ENCODE measurements at places on chromosomes 4 and X.

DNA sequence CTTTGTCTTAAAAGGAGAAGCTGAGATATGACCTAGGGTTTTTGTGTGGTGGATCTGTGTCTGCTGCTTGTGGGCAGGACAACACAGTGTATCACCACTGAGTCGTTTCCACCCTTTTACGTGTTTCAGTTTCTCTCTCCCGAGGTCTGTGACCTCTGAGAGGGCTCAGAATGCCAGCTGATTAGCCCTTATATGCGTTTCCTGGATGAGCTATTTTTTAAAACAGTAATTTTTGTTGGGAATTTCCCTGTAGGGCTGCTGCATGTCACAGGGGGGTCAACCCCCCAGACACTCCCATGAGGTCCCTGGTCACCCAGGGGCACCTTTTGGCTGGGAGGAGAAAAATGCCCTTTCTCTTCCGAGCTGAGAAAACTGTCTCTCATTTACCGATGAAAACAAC, 170.4 kb upstream of the CASK start:
- no peak for DNase-seq

DNA sequence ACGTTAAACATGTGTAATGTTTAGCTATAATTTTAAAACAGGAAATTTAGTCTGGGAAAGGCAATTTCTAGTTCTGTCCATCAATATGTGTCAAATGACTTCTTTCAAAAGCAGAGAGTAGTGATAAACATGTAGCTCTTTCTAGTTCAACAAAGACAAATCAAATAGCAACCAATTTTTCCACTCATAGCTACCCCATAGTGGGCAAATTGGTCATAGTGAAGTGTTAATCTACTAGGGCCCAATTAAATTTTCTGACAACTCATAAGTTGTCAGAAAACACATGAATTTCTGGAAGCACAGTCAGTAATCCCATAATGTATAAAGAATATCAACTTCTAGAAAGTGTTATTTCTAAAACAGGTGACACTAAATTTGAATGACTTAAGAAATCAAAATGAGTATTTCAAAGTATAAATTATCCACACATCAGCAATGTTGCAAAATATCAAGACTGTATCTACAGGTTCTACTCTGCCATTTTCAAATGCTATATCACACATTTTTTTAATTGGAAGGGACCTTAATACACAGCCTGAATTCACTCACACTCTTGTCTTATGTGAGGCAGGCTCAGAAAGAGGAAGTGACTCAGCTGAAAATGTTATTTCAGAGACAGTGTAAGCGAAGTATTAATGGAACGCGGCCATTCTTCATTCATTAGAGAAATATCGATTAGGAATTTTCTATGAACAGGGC, 7.7 kb downstream of the OCIAD2 start:
- DNase-seq, result no peak

GRCh38 chr4:74320559-74321118, 12.4 kb downstream of the EPGN start:
- DNase-seq, result peak; percentile 30

- DNase-seq, result no peak
Observed at GRCh38 chr4:48340276-48340964, 909 bp upstream of the SLAIN2 start.

GRCh38 chr4:122772986-122773385, 40.5 kb downstream of the BBS12 start:
- no peak for DNase-seq

DNA sequence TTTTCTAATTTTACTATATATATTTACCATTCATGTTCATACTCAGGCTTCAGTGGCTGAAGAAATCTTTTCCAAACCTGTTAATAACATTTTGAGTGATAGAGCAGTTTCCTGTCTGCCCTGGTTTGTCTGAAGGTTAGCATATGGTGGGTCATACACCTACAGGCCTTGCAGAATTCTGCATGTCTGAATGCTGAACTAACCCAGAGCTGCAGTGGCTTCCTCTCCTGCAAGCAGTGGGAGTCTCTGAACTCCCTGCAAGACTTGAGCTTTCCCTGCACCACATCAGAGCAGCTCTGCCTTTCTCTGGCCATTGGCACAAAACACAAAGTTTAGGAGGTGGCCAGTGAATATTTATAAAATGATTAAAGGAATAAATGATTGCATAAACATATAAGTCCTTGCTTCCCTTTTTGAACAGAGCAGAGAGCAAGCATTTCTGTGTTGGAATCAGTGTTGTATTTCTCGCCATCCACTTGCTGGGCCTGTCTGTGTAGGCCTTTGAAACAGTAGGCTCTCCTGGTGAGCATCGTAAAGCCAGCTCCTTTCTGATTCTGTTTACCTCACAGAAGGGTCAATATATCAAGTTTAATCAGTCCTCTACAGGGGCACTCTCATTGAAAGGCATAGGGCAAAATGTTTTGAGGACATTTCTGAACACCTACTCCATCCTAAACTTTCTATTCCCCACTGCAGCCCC, 15.0 kb upstream of the UNC5C start:
- DNase-seq, result peak; percentile 22

- DNase-seq, result no peak
Observed at GRCh38 chrX:134622056-134622812, 36.0 kb downstream of the PLAC1 start.
